AG04450 (cell line): ENCODE measurements at places on chromosomes 3 and 15.

- DNase-seq, result no peak
Measured at GRCh38 chr3:157589211-157589610, 86.0 kb upstream of the VEPH1 start.

GRCh38 chr3:126684218-126684751 lies 19.8 kb upstream of the CHCHD6 start:
- DNase-seq, result no peak

DNA sequence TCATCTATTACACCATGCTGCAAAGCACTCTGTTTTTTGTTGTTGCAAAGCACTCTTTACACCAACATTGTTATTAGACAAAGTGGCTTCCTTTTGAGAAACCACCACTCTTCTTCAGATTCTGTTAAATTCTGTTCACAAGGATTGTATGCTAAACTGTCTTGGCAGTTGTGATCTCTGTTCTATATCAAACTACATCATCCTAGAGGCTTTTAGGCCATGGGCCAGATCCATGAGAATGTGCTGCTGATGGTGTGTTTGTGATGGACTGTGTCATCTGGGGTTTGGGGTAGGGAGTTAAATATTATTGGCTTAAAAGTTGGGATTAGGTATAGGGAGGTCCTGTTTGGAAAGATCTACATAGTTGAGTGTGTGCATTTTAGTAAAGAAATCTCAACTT lies 229.8 kb downstream of the GAP43 start:
- no peak for DNase-seq

GRCh38 chr3:125185805-125186204 lies 26.7 kb downstream of the SLC12A8 start:
- DNase-seq, result no peak
